Foreskin keratinocyte (primary cell): ENCODE measurements at places on chromosomes 5 and 9.

DNA sequence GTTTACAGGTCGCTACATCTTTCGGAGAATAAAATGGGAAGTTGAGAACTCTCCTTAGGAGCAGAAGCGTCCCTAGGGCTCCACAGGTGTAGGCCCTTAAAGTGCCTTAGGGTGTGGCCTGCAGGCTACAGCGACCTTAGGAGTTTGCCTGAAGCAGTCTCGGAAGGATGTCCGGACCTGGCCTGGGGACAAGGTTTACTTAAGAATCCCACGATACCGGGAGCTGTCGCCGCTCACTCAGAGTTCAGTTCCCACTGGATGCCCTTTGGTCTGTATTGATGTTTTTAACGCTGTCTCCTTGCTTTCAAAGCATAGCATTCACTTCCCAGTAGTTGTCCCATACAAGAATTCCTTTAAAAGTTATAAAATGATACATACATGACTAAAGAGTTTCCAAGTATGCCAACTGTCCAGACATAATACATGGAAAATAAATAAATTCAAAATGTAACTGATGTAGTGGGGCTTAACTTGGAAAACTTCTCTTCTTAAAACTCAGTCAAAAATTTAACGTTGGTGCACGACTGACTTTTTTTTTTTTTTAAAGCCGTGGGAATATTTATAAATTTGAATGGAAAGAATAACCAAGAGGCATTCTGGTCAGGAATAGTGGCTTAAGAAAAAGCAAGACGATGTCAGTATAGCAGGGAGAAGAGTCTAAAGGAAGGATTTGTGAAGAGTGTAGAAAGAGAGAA, 848 bp downstream of the RAD50 start:
- DNase-seq, result no peak

GRCh38 chr9:69412741-69413150, 87.7 kb downstream of the ENTREP1 start:
- DNase-seq, result no peak

GRCh38 chr9:13688990-13689600, 409.6 kb upstream of the MPDZ start:
- DNase-seq, result peak; percentile 27

DNA sequence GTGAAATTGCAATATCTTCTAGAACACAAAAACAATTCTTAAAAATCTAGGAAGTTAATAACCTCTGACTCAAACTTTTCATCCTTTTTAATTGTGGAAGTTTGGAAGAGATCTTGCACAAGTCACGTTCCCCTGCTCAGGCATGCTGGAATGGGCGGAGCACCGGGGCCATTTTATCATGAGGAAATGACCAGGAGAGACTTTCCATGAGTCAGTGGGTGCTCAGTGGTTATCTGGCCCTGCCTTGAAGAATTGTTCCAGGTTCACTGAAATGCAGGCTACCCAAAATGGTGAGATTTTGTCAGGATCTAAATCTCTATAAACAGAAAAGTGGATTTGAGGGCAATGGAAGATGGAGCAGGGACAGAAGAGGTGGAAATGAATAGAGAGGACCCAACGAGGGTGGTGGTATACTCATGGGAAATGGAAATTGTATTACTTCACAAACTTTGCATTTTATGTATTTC, 61.2 kb downstream of the FYB1 start:
- peak; percentile 61 for DNase-seq

DNA sequence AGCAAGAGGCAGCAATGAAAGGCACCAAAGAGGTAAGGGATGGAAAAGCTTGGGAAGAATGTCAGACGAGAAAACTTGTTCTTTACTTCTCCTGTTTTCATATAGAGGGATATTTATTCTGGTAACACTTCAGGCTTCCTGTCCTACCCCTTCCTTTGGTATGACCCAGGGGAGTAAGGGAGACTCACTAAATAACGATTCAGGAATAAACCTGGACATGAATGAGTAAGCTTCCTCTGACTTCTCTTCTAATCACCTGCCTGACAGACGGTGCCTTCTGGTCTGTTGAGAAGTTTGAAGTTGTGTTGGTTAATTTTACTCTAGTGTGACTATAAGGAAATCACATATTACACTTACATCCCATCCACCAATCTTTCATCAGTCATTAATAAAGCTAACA, 461.2 kb downstream of the CDH12 start:
- peak; percentile 11 for DNase-seq

DNA sequence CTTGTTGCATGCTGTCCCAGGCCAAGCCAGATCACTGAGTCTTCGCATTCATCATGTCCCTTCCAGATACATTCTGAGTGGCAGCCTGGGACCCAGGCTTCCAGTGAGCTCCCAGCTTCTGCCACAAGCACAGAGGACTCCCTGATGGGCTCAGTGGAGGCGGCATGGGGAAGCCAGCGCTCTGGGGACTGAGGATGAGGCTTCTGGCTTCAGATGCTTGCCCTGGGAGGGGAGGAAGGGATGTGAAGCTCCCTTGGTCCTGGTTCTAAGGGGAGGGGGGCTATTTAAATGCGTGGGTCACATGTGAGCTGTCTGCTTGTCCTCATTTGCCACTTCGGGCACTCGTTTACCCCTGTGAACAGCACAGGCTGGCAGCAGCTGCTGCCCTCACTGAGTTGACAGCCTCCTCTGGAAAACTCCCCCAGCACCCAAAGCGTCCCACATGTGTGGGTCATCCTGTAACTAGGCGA, 174.0 kb downstream of the NR3C1 start:
- no peak for DNase-seq

DNA sequence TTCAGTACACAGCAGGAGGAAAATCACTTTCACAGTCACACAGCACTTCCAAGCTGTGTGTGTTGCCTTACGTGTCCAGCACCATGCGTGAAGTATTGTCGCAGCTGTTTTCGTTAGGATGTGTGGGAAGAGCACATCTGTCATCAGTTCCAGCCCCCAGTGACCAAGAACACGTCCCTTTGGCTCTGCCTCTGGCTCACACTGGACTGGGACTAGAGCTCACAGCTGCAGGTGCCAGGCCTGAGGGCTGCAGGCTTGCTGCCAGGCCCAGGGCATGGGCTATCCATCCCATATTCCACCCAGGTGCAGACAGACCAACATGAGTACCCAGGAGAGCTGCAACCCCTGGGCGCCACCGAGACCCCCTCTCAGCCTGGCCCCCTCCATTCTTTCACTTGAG, 60.5 kb upstream of the ANKRD33B start:
- no peak for DNase-seq

DNA sequence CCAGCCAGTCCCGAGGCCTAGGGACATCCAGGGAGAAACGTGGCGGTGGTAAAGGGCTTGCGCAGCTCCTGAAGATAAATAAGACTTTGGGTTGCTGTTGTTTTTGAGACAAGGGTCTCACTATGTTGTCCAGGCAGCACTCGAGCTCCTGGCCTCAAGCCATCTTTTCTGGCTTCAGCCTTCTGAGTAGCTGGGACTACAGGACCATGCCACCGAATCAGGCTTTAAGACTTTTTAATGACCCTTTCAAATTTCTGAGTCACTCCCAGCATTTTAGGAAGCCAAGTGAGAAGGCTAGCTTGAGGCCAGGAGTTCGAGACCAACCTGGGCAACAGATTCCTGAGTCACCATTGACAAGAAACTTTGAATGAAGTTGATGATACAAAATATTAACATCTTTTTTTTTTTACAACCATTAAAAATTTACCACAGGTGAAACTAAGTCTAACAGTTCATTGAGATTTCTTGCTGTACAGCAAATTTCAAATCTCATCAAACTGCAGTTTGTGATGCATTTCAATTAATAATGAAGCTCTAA, 817 bp upstream of the GNE start:
- DNase-seq, result peak; percentile 15

DNA sequence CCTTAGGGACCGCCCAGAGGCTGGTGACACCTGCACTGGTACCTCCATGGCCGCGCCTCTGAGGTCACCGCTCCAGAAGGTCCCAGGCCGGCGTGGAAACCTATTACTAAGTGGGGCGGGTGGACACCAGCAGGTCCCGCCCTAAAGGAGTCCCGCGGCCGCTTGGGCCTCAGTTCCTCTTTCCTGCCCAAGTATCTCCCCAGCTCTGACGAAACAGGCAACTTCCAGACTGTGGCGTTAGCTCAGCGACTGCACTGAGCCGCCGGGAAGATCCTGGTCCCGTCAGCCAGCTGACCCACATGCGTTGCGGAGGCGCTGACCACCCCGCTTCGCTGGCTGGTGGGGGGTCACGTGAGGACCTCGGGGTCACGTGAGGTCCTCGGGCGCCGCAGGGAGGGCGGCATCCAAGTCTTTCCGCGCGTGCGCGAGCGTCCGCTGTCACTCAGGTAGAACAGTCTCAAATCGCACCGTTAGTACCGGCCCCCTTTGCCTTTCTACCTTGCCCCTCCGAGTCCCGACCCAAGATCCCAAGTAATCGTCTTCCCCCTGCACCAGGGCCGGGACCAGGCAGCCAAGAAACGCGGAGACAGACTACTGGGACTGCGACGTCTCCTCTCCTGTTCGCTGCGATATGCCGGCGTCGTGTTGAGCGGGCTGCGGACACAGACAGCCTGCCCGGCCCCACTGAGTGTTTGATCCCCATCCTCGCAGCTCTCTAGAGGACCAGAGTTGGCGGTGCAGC, 53.7 kb upstream of the KDM4C start:
- peak; percentile 47 for DNase-seq

GRCh38 chr9:112375361-112375760, 4.5 kb upstream of the HSDL2 start:
- DNase-seq, result no peak

DNA sequence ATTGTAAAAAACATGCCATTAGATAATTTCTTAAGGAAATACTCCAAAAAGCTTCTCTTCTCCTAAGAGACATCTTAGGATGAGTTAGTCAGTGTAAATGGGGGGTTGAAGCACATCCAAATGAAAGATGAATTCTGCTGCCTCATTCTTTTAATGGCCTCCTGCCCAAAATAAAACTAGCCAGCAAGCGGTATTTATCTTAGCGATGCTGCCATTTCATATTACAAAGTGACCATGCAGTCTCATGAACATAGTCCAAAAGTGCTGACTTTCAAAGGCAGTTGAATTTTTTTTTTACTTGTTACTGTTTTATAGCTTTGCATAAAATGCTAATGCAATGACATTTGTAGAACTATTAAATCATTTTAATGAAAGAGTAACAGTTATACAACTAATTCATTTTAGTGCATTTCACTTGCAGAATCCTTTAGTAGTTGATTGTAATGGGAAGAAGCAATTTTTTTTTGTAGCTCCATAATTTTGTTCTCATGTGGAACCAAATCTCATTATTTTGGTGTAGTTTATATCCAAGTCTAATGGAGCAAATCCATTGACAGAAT, 151.5 kb downstream of the CAVIN4 start:
- no peak for DNase-seq

DNA sequence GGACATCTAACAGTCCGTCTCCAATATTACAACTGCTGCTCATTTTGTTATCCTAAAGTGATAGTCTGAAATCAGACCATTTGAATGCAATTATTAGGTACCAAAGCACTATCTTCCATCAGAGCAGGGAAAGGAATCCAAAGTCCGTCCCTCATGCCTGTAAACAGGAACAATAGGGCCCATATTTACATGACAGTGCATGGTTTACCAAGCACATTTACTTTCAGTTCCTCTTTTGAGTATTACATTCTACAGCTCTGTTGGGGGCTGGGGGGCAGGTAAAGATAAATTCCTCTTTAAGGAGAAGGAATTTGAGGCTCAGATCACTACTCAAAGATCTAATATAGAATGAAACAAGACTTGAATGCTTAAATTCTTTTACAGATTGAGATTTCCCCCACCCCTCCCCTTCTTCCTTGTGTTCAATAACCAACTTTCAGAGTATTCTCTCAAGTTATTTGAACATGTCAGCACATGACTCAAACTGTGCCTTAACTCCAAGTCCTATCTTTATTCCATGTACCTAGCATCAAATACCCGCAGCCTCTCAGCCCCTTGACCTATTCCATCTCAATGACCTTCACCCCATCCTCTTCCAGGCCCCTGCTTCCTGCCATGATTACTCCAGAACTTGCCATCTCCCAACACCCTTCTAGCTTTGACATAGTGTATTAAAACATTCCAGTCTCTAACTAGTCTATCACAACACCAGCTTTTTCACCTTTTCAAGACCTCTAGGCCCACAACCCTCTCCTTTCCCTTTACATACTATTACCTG, 71.0 kb downstream of the BRINP1 start:
- no peak for DNase-seq

GRCh38 chr9:69170231-69170630, 3.8 kb upstream of the TJP2 start:
- DNase-seq, result no peak

DNA sequence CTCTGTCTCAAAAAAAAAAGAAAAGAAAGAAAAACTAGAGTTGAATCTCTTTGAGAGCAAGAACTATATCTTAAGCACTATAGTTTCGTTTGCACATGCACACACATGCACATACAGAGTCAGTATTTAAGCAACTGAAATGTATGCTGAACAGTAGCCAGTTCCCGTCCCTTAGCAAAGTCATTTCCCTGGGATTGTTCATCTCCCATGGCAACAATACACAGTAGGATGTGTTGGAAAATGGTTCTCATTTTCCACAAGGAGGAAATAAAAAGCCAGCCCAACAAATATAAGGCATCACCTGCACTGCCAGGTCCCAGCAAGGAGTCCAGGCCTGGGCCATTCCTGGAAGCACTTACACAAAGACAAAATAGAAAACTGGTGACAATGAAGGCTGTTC, 4.2 kb upstream of the ZNF346 start:
- no peak for DNase-seq

GRCh38 chr5:64506567-64507263, 900 bp downstream of the RGS7BP start:
- DNase-seq, result no peak

DNA sequence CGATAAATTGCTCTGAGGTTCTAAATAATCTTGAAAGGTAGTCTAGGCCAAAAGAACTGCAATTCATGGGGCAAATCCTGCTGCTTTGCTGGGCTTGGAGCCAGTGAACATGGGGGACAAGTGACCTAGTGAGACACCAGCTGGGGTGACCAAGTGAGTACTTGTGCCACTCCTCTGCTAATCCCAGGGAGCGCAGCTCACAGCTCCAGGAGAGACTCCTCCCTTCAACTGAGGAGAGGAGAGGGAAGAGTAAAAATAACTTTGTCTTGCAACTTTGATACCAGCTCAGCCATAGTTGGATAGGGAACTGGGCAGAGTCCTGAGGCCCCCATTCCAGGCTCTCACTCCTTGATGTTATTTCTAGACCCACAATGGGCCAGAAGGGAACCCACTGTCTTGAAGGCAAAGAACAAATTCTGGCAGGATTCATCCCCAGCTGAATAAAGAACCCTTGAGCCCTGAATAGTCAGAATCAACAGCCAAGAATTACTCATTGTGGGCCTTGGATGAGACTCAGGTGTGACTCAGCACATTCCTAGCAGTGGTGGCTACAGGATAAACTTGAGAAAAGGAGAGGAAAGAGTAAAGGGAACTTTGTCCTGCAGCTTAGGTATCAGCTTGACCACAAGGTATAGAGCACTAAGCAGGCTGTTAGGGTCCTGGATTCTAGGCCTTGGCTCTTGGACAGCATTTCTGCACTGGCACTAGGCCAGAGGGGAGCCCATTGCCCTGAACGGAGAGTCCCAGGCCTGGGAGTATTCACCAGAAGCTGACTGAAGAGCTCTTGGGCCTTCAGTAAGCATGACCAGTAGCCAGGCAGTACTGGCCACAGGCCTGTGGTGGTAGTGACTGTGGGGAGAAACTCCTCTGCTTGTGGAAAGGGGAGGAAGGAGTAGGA, 288.3 kb upstream of the CDH18 start:
- peak; percentile 79 for DNase-seq
